HTR-8/SVneo (cell line): ENCODE measurements at places on chromosomes 6 and 20.

DNA sequence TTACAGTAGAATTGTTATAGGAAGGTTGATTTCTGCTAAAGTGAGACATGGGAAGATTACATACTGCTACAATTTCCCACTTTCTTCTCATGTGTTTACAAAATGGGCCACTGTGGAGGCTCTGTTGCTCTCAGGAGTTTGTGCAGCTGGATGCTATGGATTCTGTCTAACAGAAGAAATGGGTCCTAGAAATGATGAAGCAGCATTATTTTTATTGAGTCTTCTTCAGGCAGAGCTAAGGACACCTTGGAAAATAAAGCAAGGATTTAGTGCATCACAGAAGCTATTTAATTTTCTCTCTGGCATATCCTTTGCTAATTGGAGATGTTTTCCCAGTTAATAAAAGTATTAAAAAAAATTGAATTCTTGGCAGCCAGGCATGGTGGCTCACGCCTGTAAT, 29.2 kb downstream of the CCDC170 start:
- DNase-seq: no peak

GRCh38 chr6:131867744-131868143, 59.9 kb downstream of the ENPP1 start:
- DNase-seq: no peak

- no peak for DNase-seq
These were observed 242.1 kb downstream of the PRKN start for GRCh38 chr6:162485464-162485863.

- no peak for DNase-seq
These were observed 159.8 kb downstream of the NRN1 start for GRCh38 chr6:5846889-5847288.

GRCh38 chr6:146884728-146885127, 286.0 kb downstream of the ADGB start:
- DNase-seq: no peak

DNA sequence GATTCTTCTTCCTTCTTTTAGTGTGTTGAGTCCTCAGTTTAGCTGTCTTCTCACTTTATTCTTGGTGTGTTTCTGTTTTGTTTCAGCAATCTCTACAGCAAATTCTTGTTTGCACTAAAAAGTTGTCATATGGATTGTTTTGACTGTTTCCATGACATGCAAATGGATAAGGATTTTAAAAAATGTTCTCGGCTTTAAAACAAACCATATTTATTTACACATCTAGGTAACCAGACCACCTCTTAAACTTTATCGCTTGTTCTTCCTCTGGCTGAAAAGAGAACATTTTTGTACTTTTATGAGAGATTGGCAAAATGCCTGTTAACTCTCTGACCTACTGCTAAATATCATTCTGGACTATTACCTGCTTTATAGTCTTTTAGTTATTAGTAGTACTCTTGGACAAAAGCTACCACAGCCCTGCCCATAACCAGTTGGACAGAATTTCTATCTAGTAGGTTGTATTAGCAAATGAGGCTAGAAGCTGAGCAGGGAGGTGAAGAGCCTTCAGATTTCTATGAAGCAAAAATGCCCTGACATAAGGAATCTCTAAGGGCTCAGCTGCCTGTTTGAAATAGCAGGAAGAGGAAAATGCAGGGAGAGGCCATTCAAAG, 268.3 kb downstream of the CD109 start:
- no peak for DNase-seq

DNA sequence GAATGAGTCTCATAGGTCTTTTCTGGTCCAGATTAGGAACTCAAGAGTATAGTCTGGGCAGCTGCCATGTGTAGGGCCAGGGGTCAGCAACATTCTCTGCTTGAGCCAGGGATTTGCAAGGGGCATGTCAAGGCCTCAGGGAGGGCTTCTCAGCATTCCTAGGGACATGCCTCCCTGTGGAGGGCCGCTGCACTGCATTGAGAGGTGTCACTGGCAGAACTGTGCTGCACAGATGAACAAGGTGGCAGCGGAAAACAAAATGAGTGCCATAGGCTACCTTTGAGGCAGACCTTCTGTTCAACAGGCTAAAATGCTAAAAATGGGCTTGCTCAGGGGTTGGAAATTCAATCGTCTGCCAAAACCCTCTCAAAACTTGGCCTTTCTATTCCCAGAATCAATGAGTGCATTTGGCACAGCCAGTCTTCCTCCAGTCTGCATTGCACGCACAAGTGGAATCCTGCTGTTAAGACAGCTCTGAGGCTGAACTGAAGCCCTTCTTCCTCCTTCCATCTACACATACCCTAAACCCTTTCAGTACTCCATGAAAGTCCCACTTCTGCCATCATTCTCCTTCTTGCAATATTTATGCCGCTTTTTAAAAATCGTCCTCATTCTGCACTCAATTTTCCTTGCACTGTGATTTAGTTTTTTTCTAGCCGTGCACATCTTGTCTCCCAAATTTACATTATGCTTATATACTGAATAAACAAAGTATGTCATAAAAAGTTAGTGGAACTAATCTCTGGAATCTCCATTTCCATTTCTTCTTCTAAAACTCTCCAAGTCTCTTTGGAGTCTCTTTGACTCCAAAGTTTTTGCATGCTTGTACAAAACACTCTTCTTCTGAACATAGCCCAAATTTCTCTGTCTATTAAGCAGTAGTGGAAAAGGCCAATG, 51.7 kb downstream of the SLC26A8 start:
- DNase-seq: no peak

DNA sequence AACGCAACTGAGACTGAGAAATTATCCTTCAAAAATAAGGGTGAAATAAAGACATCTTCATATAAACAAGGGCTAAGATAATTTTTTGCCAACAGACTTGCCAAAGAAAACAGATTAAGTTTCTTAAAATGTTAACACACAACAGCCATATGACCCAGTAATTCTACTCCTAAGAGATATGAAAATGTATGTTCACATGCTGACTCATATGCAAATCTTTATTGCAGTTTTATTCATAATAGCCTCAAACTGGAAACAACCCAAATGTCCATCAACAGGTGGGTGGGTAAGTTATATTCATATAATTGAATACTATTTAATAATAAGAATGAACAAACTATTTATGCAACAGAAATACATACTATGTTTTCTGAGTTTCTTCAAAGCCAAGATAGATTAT, 140.1 kb downstream of the REV3L start:
- no peak for DNase-seq

- DNase-seq: no peak
These were observed 19.1 kb upstream of the SIRPD start for GRCh38 chr20:1576641-1577040.

DNA sequence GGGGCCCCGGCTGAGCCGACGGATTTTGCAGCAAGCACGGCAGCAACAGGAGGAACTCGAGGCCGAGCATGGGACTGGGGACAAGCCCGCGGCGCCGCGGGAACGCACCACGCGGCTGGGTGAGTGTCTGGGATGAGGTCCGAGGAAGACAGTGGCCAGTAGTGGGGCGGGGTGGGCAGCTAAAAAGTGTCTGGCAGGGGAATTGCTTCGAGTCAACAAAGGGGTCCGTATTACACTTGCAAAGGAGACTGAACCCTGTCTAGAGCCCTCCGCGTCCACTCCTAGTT, 356 bp downstream of the BYSL start:
- DNase-seq: no peak

- DNase-seq: no peak
These were observed 230.7 kb downstream of the CBLN4 start for GRCh38 chr20:55774628-55775027.

DNA sequence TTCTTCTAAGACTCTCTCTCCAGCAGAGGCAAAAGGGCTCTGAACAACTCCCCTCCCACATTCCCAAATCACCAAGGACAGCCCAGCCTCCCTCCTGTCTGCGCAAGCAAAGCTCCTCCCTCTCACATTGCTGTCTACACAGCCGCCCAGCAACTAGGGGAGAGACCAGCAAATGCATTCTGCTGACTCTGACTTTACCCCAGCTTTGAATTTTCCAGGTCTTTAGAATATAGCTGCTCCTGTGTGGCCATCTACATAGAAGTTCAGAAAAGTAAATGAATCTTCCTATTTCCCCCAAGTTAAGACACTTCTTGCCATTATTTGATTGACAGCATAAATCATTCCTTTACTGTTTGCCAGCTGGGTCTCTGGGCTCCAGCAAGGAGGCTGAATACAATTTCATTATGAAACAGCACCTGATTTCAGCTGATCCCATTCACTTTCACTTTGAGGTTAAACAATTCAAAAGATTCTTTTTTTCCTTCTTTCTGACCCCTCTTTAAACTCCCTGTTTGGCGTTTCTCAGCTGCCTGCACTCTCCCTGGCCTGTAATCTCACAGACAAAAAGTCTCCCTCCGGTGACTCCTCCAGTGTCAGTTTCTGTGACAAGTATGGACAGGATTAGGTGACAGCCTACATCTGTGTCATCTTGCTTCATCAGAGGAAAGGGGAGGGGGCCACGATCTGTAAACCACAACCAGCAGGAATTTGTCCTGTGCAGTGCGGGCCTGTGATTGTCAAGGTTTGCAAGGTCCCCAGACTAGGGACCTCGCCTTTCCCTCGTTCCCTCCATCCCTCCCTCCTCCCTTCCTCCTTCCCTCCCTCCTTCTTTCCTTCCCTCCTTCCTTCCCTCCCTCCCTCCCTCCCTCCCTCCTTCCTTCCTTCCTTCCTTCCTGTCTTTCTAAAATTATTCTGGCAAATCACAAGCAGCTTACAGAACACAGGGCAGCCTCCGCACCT, 205.6 kb upstream of the RIN2 start:
- no peak for DNase-seq

DNA sequence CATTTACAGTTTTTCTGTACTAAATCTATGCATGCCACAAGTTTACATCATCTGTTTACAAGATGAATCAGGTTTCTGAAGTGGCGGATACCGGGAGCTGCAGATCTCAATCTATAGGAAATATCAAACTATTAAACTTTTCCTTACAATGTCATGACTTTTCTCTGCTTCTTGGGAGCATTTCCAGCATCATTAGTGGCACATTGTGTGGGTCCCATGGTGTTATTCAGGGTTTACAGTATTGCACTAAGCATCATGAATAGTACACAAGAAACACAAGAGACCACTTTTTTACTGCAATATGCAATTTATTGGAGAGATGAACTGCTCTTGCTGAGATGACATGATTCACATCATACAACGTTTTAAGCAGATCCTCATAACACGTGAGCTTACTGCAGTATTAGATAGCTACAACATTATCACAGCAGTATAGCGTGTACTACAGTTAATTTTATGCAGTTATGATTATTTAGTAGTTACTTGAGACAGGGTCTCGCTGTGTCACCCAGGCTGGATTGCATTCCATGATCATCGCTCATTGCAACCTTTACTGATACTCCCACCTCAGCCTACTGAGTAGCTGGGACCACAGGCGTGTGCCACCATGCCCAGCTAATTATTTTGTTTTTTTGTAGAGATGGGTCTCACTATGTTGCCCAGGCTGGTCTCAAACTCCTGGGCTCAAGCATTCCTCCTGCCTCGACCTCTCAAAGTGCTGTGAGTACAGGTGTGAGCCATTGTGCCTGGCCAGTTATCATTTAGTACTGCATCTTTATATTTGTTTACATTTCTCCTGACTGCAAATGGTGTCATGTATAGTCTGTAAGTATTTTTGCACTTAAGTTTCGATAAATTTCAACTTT, 18.4 kb downstream of the BLTP3A start:
- no peak for DNase-seq

DNA sequence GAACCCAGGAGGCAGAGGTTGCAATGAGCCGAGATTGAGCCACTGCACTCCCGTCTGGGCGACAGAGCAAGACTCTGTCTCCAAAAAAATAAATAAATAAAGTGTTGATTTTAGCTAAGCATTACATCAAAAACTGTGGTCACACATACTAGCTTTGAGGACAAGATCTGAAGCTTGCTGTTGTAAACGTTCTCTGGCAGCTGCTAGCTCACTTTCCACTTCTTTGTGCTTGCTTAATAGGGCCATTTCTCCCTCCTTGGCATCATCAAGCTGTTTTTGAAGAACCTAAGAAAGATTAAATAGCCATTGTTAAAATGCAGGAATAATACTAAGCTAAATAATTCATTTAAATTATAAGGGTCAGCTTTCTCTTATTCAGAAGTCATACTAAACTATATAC, 55.7 kb downstream of the FAM184A start:
- no peak for DNase-seq

DNA sequence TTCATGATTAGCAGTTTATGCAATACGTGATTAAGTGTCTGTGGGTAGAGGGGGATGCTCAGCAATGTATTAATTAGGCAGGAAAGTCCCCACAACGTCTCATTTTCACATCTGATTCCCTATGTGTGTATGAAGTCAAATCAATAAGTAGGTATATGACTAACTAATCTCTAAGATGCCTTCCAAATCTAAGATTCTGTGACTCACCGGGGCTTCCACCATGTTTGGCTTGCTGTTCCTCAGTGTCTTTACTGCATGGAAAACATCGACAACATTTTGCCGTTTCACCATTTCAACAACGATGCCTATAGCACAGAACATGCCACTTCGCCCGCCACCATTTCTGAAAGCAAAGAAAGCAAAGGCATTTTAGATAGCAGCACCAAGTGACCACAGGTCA, 72.0 kb upstream of the THEMIS start:
- no peak for DNase-seq

DNA sequence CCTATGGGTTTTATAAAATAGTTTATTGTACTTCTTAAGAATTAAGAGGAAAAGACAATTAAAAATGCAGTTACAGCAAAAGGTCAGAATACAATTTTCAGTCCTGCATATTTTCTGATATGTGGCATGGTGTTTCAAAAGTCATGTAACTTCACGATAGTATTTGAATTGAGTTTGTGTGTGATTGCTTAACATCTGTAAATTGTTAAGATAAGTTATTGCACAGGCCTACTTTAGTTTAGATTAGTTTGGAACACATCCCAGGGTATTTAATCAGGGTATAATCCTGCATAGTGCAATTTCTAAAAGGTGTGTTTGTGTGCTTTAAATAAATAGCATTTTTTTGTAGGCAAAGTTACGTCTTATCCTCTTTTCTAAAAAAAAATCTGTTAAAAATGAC, 289.6 kb downstream of the RIMS1 start:
- no peak for DNase-seq

DNA sequence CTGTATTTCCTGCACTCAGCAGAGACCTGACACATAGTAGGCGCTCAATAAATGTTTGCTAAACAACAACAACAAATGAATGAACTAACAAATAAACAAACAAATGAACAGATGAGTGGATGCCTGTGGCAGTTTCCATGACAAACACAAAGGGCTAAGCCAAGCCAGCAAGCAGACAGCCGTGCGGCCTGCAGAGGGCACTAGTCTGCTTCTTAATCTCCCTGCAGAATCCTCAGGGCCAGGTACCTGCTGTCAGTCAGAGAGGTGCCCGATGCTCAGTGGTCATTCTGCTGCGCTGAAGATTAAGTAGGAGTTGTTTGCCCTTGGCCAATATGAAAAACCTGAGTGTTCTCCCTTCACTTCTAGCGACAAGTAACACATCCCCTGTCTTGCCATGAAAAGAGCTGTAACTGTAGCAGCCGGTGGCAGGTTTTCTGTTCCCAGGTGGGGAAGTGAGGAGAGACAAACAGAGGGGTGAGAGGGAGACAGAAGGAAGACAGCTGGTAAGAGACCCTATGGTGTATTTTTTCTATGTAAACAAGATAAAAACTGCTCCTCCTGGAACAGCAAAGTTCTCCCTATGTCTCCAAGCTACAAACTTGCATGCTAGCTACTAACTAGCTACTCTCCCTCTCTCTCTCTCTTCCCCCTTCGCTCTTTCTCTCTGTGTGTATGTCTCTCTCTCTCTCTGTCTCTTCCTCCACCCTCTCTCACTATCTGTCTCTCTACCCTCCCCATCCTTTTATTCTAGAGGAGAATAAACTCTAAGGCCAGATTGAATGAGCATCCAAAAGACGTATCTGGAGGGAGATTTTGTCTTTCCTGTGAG, at the start of gene MC3R:
Gene MC3R (plus strand): TSS at position 779 of the 829 bp plus-strand sequence. CDS start 112 bp downstream, outside the sequence.
- peak; percentile 83 for DNase-seq

GRCh38 chr6:44969446-44970185, 358.5 kb upstream of the RUNX2 start:
- no peak for DNase-seq

- DNase-seq: no peak
These were observed at the start of gene PCSK2 for GRCh38 chr20:17226410-17227218. TSS of gene PCSK2 (plus strand) at chr20:17227040. CDS start at chr20:17227306, 266 bp downstream.
